ENCODE measurements at places on chromosomes 6 and 20.

DNA sequence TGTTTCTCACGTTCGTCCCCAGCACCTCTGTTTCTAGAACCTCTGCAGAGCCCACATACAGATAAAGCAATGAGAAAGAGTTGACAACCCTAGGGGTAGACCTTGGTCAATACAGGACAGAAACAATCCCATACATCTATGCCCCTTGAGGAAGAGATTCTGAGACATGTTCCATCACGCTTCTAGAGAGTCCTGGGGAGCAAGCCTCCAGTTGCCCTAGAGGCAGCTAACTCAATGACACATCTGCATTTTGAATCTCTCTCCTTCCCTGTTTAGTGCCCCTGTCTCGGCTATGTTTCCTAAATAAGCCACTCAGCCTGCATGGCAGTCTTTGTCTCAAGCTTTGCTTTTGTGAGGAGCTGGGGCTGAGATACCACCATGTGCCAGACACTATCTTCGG is 435.3 kb downstream of the CD83 start:
- DNase-seq, result no peak

DNA sequence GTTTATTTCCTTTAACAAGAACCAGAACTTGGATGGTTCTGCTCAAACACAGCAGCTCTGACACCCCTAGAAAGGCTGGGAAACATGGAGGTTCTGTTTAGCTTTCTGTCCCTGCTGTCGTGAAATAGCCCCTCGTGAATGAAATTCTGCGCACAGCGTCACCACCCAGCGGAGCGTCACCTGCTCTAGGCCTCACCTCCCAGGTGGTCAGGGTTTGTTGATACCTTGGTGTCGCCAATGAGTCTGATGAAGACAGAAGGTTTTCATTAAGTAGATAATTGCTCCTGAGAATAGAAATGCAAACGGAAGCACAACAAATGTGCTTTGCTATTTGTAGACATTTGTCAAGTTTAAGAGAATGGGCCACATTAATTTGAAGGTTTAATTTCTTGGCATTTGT is 135.1 kb downstream of the EDN3 start:
- DNase-seq, result no peak

DNA sequence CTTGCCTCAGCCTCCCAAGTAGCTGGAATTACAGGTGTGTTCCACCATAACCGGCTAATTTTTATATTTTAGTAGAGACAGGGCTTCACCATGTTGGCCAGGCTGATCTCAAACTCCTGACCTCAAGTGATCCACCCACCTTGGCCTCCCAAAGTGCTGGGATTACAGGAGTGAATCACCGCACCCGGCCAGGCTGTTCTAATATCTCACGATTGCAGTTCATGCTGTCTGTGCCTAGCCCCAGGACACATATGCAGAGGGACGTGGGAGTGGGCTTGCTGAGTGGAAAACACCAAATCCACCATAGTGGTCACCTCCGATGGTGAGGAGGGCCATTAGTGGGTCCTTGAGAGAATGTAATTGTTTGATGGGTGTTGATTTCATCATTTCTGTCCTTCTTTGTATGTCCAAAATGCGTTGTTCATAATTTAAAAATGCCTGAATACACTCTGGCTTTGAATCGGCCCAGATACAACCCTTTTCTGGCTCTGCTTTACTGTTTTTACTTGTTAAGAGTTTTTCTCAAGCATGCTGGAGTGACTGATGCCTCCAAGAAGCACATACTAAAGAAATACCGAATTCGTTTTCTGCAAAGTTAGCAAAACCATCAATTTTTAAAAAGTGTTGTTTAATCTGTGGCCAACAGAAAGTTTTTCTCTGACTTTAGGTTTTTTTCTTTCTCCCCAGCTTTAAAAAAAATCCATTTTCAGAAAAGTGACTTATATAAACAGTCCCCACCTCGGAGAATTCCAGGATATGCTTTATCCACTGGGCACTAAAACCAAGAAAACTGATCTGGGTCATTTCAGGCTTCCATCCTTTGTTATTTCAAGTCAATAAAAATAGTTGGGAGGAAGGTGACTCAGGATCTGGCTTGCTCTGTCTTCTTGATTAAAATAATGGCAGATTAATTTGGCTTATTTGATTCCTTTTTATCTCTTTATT is 18.8 kb upstream of the RALGAPA2 start:
- no peak for DNase-seq

DNA sequence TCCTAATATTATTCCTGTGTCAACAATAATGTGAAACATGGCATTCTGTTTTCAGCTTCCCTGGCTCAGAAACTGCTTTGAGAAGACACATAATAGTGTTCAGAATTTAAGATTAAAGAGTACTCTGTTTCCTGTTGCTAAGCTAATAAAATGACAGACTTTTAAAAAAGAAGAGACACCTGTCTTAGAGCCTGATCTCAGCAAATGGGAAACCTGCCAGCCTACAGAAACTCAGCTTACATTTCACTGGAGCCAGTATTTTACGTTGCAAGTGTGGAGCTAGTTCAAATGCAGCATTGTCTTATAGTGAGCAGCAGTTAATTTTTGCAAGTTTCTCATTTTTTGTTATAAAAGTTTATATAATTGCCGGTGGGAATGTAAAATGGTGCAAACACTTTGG is 28.8 kb downstream of the KIZ start:
- no peak for DNase-seq
